ENCODE measurements at places on chromosomes 2 and 18. TPM values are rescaled to one million over a fixed set of nuclear protein-coding genes. Genes with fewer than 3 reads are reported as not detected.

The NT5C1B gene
- not detected for total RNA-seq

The KDSR gene
- total RNA-seq = 17.8 TPM

The FSHR gene
- not detected for total RNA-seq

The CAPN13 gene
- total RNA-seq = not detected

The SYT4 gene
- not detected for total RNA-seq

The ADGRF3 gene
- total RNA-seq = under 0.01 TPM

The PRSS56 gene
- not detected for total RNA-seq

The C1QL2 gene
- not detected for total RNA-seq

The DNAH6 gene
- not detected for total RNA-seq

Measured in smooth muscle cell of the coronary artery (primary cell).